ENCODE measurements at places on chromosomes 1 and 21.
A peak's percentile ranks its signal among the peaks of the same experiment; 100 is the strongest.

DNA sequence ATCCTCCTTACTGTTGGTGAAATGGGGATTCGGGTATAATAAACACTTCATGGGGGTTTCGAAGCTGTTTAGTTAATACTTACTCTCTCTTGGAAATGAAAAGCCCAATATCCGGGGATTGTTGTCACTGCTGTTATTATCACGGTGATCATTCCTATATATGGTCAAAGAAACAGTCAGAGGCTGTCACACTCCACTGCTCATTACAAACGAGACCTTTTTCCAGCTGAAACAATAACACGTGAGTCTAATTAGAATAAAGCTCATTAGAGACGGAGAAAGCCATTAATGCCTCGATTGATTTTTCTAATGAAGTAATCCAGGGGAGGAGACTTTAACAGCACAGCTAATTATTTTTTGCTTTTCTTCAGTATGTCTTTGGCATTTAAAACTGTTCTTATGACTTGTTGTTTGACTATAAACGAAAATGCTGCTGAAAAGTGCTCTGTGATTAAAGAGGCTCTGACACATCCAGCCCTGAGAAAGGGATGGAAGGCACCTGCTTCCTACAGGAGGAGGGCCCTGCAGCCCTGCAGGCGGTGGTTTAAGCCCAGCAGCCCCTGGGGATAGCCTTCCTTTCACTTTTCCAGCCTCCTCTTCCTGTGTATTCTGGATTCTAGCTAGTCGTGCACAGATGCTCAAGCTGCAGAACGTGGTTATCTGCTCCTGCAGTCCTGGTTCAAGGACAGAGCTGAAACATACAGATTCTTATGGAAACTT, 143.6 kb downstream of the EDEM3 start:
- DNase-seq: no peak

GRCh38 chr1:237205400-237206064, 163.5 kb downstream of the RYR2 start:
- peak; percentile 1 for DNase-seq

DNA sequence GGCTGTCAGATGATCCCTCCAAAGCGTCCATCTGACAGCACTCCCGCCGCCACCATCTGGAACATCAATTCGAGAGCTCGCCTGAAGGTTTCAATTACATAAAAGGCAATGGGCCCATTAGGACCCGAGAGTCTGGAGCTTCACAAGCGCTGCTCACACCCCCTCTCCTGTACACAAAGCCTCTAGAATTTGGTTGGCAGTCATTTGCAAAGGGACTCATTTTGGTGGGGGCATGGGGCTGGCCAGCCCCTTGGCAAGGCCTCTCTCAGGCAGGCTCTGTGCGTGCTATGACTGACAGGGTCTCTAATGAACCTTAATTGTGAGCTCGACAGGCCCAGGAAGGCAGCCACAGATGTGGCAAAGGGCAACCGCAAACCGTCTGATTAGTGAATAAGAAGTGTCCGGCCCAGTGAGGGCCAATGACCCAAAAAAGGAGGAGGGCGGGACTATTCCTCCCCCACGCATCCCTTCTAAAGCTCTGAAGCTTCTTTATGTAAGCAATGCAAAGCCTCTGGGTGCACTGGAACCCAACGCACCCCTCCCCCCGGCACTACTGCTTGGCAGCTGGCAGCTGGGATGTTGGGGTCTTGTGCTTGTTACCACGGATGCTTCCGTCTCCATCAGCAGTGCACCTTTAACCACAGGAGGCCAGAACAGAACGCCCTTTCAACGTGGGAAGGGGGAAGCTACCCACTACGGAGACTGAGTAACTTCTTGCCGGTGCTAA, 79.4 kb downstream of the CAPZB start:
- DNase-seq: peak; percentile 44

DNA sequence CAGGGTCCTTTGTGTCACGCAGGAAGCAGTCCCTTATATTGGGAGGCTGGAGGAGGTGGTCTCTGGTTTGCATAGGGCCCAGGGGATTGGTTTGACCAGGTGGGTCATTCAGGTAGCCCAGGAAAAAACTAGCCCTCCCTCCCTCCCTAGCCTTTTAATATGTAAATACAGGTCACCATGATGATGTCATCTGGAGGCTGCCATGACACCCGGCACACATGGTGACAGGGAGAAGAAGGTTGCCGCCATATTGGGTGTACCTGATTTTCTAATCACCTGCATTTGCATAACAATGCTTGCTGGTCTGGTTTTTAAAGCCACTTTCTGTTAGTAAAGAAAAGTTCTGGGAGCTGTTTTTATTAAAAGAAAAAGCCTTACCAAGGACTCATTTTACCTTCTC, 791.0 kb upstream of the ADGRL4 start:
- no peak for DNase-seq

DNA sequence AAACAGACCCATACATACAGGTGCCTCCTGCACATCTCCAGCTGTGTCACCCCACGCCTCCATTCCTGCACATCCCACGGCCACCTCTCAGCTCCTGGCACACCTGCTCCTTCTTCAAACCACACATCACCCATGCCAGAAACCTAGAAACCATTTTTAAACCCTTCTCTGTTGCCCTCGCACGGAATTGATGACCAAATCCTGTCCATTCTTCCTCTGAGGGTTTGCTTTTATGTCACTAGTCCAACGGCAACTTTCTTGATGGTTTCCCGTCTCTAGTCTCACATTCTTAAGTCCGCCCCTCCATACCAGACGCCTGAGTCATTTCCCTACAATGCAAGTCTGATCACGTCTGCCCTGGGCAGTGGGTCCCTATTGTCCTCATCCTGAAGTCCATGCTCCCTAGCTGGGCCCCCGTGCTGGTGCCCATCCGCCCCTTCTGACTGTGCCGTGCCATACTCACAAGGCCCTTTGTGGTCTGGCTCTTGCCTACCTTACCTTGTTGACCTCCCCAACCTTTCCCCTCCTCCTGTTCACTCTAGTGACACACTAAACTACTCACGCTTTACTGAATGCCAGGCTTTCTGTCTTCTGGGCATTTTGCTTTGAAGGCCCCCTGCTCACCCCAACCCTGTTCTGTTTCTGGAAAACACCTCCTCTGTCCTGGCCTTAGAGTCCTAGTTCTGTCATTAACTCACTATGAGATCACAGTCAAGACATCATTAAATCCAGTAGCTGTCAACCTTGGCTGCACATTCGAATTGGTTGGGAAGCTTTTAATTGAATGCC, 17.6 kb downstream of the SLC2A1 start:
- peak; percentile 99 for DNase-seq

- DNase-seq: no peak
Observed at GRCh38 chr1:44592208-44593145, 81.8 kb downstream of the TMEM53 start.

- DNase-seq: no peak
Observed at GRCh38 chr1:47184822-47185677, 4.8 kb downstream of the PDZK1IP1 start.

GRCh38 chr1:30537279-30537678, 186.1 kb downstream of the MATN1 start:
- no peak for DNase-seq

- peak; percentile 62 for DNase-seq
Observed at GRCh38 chr1:150168960-150169601, 19.4 kb downstream of the PLEKHO1 start.

DNA sequence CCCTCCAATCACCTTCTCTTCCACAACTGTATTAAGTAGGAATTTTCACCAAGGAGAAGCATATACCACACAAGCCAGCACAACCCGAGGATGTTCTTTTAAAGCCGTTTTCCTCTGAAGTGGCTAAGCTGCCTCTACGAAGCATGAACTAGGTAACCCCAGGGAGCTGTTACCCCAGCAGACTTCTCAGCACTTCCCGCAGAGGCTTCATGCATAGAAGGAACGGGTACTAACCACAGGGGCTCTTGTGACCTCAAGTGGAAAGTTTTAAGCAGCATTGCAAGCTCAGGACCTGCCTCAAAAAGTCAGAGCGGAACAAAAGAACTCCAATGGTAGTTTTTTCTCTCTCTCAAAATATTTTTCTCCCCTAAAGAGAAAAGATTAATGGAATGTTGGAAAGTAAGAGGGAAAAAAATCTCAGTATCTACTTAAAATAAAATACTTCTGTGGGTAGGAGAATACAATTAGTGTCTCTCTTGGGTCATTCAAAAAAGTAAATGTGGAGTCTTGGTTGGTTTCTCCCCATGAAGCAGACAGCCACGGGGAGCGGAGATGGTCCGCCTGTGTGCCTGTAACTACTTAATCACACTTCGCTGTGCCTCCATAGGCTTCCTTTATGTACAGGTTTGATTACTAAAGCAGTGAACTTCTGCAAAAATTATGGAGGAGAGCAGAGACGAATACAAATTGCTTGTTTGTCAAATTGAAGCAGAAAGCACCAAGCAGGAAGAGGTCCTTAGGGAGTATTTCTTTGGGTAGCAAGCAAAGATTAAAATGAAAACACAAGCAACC, 40.9 kb downstream of the STX6 start:
- no peak for DNase-seq

GRCh38 chr1:69520326-69520725, 47.4 kb upstream of the LRRC7 start:
- no peak for DNase-seq

GRCh38 chr21:32544697-32545096, 40.6 kb downstream of the TCP10L start:
- DNase-seq: no peak

DNA sequence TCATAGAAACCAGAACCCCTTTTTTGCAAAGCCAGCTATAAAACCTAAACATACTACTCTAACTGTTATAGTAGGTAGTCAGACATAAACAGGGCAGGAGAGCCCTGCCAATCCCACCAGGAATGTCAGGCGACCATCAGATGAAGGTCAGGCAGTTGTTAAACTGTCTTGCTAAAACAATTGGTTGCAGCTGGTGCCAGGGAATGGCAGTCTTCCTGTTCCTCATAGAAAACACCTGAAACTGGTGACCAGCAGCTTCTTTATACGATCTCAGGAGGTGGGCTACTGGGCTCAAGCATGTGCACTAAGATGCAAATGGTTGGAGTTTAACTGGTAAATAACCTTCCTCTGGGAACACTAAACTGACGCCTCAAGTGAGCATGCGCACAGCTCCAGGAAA, 224.1 kb downstream of the COL11A1 start:
- DNase-seq: no peak

- no peak for DNase-seq
Observed at GRCh38 chr1:183126528-183126927, 59.5 kb upstream of the LAMC2 start.

- peak; percentile 58 for DNase-seq
Observed at GRCh38 chr1:116737020-116737854, 17.0 kb upstream of the CD2 start.

- peak; percentile 90 for DNase-seq
Observed at GRCh38 chr1:201184307-201185122, 6.1 kb upstream of the IGFN1 start.

- no peak for DNase-seq
Observed at GRCh38 chr1:26184086-26184485, 6.3 kb upstream of the CATSPER4 start.

- DNase-seq: no peak
Observed at GRCh38 chr1:94093996-94094395, 27.0 kb downstream of the ABCA4 start.

- no peak for DNase-seq
Observed at GRCh38 chr1:187413405-187414169, 584.8 kb downstream of the PLA2G4A start.

GRCh38 chr1:202315576-202316168, 26.1 kb downstream of the UBE2T start:
- DNase-seq: peak; percentile 69

DNA sequence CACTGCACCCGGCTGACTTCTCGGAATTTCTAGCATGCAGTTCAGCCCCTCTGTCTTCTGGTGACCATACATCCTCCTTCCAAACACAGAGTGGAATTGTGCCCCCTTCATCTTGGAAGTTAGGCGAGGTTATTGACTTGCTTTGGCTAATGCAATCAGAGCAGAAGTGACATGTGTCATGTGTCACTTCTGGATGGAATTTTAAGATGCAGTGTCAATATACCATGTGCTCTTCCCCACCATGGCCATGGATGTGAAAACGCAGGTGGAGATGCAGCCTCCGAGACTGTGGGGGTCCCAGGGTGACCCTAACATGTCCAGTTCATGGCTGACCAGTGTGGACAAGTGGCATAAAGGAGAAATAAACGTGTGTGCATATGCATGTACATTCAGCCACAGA, 83.0 kb downstream of the KCNJ6 start:
- DNase-seq: no peak

GRCh38 chr1:217135987-217136894, 413.0 kb upstream of the ESRRG start:
- no peak for DNase-seq

DNA sequence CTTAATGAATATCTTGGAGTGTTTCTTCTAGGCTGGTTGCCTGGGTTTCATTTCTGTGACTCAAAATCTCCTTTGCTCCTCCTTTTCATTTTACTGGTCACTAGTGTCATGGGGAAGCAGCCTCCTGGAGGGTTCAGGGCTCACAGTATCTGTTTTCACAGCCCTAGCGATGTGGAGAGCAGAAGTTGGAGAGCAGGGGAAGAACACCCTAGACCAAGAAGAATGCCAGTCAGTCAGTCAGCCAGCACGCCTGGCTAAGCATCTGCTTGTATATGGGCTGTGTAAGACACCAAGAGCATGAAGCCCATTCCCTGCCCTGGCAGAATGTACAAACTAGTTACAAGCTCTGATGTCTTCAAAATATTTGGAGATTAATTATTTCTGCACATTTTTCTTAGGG, 7.9 kb downstream of the RXRG start:
- DNase-seq: no peak

DNA sequence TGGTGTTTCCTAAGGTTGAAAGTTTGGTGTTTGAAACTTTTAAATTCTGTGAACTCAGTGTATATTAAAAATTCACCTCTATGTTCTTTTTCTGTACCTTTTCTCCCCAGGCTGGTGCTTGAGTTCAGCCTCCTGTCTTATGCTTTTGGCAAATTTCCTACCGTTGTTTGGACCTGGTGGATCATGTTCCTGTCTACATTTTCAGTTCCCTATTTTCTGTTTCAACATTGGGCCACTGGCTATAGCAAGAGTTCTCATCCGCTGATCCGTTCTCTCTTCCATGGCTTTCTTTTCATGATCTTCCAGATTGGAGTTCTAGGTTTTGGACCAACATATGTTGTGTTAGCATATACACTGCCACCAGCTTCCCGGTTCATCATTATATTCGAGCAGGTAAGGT, 24.9 kb upstream of the AXDND1 start:
- DNase-seq: no peak

DNA sequence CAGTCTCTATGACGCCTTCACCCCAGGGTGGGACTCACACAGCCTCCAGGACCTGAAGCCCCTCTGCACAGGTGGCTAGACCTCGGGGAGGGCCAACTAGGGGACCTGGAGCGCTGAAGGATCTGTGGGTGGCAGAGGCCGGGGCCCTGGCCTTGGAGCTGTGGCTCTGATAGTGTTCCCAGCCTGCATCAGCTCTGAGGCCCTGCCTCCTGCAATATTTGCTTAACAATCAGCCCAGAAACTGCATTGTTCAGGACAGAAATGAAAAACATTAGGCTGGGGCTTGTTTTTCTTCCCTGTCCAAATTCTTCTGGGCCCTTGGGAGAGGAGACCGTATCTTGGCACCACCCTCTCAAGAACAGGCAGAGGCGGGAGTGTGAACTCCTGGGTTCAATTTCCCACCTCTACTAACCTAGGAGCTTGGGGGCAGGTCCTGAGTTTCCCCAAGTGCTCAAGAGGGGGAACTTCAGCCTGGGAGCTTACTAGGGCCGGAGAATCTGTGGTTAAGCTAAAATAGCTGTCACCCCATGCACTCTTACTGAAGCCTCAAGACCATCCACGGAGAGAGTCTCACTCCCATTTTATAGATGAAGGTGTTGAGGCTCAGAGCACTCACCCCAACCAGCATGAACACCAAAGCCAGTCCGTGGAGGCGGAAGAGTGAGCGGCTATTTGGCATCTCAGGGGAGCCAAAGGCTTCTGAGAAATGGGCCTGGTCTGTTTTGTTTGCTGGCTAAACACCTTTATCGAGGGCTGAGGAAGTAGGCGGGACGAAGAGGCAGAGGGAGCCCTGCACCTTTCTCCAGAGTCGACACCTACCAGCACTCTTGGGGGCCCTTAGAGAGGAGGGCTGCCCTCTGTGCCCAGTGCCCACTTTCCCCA, 18.8 kb upstream of the CASZ1 start:
- no peak for DNase-seq

All from fibroblast of upper back skin (primary cell).